ENCODE measurements at places on chromosomes 4 and X.
A peak's percentile ranks its signal among the peaks of the same experiment; 100 is the strongest.

DNA sequence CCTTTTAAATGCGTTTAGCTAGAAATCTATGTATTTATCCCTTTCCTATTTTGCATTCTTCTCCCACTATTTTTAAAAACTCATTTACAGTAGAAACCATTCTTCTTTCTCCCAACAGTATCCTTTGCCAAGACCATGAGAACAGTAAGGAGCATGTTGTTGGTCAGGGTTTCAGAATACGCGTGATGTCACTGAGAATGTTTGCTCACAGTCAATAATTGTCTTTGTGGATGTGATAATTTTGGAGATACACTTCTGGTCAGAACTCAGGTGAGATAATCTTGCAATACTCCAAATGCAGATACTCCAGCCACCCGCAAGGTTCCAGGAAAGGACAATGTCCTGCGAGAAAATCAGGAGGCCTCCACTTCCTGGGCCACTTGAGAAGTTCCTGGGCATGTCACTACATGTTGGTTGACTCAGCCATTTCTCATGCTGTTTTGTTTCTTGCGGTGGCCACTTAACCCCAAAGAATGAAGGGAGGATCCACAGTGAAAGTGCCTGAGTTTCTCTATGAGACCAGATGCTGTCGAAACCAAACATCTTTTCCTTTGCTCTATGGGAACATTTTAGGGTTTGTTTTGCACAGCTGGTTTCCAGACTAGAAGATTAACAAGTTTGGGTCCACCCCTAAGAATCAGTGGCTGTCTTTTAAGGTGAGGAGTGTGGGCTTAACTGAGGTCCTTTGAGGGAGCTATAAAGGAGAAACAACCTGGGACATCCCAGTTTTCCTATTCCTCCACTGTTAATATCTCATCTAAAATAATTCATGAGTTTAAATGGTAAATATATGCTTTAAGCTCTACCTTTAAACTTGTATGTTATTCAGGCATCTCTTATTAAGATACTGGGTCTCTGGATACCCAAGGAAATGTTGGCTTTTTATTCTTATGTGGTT is 116.0 kb downstream of the SOWAHB start:
- peak; percentile 96 for DNase-seq

DNA sequence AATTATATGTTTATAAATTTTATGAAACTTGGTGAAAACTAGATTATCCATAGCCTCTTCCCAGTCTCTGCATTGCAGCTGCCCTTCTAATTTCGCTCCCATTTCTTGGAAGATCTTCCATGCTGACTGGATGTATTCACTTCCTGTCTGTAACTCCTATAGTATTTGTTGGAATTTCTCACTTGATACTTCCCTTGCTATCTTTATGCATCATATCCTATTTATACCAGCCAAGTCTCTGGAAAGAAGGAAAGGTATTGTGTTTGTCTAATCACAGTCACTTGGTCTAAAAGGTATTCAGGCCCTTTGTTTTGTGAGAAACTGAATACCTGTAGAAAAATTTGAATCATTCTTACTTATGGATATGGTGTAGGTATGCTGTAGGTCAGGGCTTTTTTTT is 870.9 kb upstream of the FRG1 start:
- DNase-seq: no peak

GRCh38 chr4:182320092-182320491 is 76.9 kb downstream of the TENM3 start:
- DNase-seq: no peak

- no peak for DNase-seq
Measured at GRCh38 chr4:7194251-7195140, 2.2 kb downstream of the SORCS2 start.

GRCh38 chr4:3308691-3309090 is 15.9 kb downstream of the RGS12 start:
- no peak for DNase-seq

GRCh38 chr4:54843946-54844345 is 186.2 kb downstream of the KIT start:
- no peak for DNase-seq

DNA sequence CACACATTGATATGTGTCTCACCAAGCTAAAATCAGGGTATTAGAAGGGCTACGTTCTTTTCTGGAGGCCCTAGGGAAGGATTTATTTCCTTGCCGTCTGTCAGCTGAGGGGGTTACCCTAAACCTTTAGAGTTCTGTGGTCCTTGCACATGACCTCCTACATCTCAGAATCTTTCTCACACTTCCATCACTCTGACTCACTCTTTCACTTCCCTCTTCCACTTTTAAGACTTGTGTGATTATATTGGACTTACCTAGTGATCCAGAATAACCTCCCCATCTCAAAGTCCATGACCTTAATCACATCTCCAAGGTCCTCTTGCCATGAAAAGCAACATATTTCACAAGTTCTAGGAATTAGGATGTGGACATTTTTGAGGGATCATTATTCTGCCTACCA is 53.6 kb upstream of the FUNDC1 start:
- no peak for DNase-seq

DNA sequence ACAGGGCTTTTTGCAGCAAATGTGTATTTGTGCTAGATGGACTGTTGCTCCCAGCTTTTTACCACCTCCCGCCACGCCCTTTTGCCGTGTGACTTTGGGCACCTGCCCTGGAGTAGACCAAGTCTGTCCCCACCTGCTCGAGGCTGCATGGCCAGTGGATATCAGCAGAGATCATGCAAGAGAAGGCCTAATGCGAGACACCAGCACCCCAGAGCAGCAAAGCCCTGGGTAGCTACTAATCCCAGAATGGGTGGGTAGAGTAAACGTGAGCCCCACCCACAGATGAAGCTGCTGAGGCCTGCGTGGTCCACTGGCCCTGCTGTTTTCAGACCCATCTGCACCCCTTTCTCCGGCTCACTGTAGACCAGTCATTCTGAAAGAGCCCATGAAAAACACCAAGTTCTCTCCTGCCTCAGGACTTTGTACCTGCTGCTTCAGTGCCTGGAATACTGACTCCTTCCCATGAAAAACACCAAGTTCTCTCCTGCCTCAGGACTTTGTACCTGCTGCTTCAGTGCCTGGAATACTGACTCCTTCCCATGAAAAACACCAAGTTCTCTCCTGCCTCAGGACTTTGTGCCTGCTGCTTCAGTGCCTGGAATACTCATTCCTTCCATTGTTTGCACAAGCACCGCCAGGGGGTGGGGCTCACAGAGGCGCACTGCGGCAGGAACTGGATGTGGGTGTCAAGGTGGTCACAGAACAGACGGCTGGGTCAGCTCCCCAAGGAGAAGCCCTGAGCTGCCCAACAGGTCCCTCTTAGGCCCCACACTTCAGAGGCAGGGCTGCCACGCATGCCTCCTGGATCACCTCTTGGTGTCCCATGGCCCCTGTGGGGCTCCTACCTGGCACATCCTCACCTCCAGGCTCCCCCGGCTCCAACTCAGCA is 5.1 kb upstream of the TNIP2 start:
- DNase-seq: no peak

DNA sequence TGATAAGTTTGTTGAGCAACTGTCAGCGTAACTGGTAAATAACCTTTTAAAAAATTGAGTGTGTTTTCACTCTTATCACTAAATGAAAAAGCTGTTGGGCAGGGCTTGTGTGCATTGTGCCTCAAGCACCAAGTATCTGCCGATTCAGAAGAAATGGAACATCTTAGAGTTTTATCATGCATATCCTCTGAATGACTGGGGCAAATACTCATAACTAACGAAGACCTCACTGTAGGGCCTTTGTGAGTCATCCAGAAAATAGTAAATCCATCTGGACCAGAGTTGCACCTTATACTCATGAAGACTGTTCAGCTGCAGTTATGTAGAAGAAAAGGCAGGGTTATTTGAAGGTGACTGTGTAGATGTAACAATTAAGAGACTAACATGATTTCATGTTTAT is 222.1 kb downstream of the CAMK2D start:
- no peak for DNase-seq

DNA sequence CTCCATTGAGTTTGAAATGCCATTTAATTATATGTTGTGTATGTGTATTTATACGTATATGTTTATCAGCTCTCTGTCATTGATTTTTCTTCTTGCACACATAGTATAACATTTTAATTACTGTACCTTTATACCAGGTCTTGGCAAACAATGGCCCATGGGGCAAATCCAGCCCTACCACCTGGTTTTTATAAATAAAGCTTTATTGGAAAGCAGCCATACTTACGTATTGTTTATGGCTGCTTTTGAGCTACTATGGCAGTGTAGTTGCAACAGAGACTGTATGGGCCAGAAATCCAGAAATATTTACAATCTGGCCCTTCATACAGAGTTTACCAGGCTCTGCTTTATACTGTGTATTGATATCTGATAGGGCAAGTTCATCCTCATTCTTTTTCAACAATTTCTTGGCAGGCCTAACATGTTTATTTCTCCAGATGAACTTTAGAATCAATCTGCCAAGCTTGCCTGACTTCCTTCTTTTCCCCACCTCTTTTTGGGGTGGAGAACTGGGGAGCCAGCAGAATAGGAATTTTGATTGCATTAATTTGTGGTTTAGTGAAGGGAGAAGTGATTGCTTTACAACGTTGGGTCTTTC is 15.8 kb downstream of the DCUN1D4 start:
- DNase-seq: no peak

DNA sequence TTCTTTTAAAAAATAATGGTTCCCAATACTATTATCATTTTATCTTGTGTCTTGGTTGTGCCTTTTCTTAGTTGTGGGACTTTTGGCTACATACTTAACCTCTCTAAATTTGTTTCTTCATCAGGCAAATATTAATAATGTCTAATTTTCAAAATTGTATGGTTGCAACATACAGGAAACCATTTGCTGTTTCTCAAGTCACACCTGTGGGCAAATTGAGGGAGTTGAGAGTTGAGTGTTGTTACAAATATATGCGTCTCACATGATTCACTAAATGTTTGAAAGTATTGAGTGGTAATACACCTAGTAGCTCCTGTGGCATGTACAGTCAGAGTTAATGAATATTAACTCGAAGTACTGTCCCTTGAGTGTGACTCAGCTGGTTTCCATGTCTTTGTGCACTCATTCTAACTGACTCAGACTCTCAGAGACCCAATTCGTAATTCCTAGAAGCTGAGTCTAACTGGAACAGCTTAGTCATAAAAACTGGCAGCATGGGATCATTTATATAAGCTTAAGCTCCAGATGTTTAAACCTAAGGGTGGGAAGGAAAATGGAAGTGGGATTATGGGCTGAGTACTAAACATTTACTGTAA is 802.4 kb downstream of the TRIML1 start:
- peak; percentile 95 for DNase-seq

DNA sequence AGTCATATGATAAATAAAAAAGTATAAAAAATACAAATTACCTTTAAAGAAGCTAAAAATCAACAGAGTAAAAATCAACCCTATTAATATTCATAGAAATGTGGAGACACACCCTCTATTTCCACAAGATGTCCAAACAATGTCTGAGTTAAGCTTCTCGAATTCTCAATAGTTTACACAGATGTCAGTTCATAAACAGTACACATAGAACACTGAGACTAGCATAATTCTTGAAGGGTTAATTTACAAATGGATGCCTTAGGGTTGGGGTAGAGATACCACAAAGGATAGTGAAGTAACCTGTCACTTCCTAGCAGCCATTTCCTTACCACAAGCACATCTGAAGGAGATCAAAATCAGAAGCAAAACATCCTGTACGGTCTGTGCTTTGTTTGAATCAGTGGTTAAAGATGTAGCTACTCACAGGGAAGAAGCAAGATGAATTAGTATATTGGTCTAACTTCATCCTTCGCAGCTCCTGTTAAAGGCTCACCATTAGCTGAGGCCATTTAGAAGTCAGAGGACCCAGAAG is 2393.9 kb downstream of the ARAP2 start:
- DNase-seq: no peak

DNA sequence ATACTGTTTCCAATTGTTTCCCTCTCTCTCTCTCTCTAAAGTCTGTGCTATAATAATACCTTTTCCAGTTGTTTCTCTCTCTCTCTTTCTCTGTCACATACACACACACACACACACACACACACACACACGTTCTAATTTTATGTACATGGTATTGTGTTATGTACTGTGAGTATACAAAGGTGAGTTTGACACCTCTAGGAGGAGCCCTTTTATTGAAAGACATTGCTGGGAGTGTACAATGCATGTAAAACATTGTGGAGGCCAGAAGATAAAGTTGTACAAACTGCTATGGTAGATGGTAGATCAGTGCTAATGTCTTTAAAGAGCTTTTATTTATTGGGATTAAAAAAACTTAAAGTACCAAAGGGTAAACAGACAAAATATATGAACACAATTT is 53.6 kb downstream of the BLTP1 start:
- DNase-seq: no peak

- no peak for DNase-seq
Measured at GRCh38 chr4:12911750-12912358, 572.3 kb downstream of the RAB28 start.

DNA sequence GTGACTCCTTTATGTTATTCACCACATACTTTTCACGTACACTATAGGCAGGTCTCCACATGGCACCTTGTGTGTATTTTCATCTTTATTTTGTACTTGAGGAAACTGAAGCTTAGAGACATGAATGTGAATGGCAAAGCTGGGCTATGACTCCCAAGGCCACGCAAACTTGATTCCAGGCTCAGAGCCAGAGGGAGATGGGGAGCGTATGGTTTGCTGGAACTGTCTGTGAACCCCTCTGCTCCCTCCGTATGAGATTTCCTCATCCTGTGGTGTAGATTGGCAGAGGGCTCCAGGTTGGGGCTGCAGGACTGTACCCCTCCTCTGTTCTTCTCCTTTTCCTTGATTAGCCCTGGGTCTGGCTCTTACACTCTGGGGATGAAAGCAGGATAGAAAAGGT is 16.1 kb upstream of the STARD8 start:
- DNase-seq: no peak

DNA sequence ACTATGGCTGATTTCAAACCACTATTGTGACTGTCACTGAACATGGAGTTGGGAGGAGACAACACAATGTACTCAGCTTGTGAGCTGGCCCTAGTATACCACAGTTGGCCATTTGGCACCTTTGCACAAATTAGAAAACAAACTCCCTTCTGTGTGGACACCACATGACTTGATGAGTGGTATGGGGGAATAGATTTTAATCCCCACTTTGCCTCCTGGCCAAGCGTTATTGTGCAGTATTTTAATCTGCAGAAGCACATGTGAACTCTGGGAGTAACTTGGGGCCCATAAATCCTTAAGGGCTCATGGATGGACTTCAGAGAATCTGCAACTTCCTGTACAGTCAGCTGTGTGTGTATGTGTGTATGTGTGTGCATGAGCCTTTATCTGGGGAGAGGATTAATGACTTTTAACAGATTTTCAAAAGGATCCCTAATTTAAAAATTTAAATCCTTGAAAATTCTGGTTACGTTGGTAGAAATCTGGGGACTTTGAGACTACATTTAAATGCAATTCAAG is 105.0 kb upstream of the PAQR3 start:
- DNase-seq: no peak

GRCh38 chr4:2572866-2573265 is 36.4 kb downstream of the FAM193A start:
- DNase-seq: no peak

GRCh38 chrX:57119416-57119815 is 1.9 kb downstream of the SPIN2B start:
- no peak for DNase-seq

GRCh38 chr4:1291996-1292702 is 2.5 kb downstream of the MAEA start:
- DNase-seq: no peak
